ENCODE measurements at places on chromosomes 3 and 15.

- DNase-seq, result no peak
These were observed 357 bp upstream of the MAN2C1 start for GRCh38 chr15:75368689-75369239.

DNA sequence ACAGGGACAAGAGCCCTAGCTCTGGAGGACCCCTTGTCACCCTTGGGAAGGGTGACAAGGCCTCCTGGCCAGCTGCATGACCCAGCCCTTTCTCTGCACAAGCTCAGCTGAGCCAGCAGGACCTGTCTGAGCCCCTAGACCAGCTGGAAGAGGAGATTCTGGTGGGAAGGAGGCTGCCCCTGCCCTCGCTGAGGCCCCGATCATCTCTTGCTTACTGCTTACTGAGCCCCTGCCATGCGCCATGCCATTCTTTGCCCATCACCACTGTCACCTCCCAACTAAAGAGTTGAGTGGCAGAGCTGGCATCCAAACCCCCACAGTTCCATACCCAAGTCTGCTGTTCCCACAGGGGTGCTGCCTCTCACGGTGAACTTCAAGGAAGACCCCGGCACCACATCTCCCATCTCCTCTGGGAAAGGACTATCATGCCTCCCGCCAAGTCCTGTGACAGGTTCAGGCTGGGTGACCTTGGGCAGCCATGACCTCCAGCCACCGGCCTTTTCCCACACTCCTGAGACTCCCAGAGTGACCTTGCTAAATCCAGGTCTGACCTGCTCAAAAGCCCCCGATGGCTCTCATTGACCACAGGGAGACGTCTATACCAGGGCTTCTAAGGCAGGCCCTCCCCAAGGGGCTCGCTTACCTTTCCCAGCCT is 34.0 kb downstream of the ACSBG1 start:
- no peak for DNase-seq

DNA sequence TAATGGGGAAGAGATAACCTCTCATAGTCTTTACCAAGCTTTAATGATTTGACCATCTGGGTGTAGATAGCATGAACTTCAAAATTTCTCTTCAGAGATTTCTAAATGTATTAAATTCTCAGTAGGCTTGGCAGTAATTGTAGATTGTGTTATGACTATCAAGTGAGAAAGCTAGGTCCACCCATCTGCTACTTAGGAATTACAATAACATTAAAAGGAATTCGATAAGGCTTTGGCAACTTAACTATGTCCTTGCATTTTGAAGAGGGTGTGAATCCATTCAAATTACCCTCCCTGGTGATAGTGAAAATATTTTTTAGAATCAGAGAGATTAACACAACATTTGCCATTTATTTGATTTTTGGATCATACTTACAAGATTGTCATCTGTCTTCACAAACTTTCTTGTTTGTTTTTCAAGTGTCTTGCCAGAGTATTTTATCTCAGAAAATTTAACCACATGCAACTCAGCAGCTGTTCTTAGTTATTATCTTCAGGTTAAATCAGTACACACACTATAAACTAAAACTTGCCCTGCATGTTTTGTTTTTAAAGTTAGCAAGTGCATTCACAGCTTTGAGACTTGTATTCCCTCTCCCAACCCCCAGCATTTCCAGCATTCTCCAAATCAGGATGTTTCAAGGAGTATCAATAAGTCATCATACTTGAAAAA is 69.6 kb upstream of the COL8A1 start:
- no peak for DNase-seq

GRCh38 chr15:41544650-41545015 is 576 bp upstream of the RPAP1 start:
- no peak for DNase-seq

- DNase-seq, result no peak
These were observed 35.6 kb upstream of the SPTSSB start for GRCh38 chr3:161406594-161407555.

- no peak for DNase-seq
These were observed 14.1 kb downstream of the SYNM start for GRCh38 chr15:99118801-99119546.

DNA sequence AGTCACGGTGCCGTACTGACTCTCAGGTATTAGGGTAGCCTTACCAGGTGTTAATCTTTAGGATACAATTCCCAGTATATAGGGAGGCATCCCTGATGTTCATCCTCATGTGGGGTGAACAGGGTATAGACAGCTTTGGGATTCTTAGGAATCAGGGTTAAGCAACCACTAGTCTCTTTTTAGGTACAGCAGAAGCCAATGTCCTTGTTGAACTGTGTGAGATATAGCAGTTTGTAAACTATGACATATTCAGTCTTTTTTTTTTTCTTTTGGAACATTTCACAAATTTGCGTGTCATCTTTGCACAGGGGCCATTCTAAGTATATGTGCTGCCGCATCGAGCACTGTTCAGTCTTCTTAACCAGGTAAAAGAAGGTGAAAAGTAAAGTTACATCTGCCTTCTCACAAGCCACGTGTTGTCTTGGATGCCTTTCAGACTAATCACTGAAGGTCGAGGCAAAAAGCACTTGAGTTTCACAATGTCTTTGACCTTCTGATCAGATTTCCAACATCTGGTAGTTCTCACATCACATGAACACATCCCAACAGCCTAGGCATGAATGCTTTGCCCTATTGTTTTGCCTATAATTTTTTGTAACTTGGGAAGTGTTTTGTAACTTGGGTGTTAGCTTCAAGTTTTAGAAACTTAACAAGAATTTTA is 17.2 kb downstream of the TSEN2 start:
- no peak for DNase-seq

DNA sequence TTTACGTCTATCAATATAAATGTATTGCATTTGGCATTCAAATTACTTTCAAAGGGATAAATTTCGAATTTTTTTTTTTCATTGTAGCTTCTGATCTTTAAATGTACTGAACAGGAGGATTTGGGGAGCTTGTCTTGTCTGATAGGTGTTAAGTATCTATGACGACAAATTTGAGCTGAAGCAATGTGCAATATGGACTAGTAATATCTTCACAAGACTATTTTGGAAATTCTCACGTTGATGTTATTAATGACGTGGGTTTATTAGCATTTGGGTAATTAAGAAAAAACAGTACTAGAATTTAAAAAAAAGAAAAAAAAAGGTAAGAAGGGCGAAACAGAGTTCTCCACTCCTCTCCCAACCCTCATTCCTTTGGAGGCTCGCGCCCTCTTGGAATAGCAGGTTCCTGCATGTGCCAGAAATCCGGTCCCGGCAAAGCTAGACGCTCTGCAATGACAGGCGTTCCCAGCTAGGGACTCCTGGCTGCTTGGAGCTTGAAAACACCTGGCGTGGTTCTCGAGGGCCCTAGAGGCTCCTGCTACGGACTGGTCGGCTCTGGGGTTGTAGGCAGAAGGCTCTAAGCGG is 648 bp upstream of the P2RY1 start:
- no peak for DNase-seq

- peak; percentile 31 for DNase-seq
These were observed 2.2 kb upstream of the CCR5 start for GRCh38 chr3:46368569-46368968.

DNA sequence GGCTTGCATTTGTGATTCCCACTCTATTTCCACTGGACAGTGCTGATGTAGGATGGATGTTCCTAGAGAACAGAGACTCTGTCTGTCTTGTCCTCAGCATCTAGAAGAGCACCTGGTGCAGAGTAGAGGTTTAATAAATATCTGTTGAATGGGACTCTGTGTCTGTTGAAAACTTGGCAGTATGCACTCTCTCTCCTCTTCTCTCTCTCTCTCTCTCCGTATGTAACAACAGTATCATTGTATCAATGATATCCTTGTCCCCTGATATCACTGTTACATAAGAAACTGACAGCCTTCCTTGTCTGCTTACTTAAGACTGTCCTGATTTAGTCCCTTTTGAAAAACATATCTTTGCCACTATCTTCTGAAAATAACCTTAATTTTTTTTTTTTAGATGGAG is 24.3 kb upstream of the MGLL start:
- no peak for DNase-seq

DNA sequence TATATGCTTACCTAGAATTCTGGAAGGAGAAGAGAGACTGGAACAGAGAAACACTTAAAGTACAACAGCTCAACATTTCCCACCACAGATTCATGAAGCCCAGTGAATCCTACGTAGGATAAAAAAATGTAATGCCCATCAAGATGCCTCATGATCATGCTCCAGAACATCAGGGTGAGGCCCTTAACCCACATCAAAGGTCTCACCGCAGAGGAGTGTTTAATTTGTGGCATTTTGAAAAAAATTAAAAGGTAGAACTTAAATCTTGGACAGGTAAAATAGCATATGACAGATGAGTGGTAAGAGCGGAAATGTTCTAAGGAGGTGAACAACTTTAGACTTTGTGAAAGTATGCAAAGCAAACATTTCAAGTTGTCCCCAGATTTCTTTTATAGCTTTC is 9.7 kb upstream of the SLC6A20 start:
- no peak for DNase-seq

DNA sequence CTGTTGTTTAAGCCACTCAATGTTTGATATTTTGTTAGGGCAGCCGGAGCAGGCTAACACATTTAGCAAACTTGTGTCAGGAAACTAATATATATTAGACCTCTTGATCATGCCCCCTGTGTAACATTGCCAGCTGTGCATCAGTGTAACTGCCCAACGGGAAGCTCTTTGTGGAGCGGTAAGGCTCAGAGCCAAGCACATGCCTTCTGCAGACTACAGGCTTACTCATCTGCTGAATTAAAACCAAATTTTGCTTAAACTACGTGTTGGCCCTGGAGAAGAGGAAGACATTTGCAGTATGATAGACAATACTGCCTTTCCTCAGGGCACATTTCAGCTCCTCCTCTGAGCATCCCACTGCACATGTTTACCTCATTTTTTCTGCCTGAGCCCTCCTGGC is 50.5 kb upstream of the KCNMB2 start:
- DNase-seq, result no peak

- DNase-seq, result no peak
These were observed 48.5 kb downstream of the CHCHD6 start for GRCh38 chr3:126752303-126753190.

DNA sequence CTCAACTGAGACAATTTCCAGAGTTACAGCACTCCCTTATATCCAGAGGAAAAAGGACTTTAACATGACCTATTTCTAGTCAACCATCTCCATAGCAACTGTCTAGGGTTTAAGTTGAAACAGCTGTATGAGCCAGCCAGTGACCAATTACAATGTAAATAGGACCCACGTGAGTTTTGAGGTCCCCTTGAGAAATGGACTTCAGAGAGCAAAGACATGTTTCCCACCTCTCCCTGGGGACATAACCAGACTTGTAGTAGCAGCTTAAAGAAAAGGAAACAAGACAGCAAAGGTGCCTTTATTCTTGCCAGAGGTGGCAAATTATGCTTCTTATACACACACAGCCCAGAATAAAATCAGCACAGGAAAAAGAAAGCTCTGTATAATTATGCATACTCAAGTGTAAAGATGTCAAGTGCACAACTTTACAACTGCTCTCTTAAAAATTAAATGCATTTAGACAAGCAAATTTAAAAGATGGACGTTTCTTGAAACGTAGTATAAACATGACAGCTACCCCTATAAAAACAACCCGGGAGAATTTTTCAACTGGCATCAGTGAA is 40.2 kb downstream of the SUMF1 start:
- DNase-seq, result no peak

DNA sequence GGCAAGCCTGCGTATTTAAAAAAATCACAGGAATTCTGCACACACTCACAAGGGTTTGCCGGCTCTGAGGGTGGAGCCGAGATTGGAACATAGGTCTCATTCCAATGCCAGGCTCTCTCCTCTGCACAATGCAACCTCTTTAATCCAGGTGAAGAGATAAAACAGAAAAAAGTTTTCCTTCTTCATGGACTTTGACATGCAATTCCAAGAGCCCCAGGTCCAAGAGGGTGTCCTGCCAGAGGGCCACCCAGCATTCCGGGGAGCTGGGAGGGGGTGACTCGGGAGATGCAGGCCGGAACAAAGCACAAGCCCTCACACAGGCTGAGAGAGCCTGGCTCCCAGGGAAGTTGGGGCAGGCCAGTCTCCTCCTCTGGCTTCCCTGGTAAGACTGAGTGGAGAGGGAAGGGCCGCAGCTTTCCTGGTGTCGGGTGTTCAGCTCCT is 6.7 kb upstream of the SLC12A8 start:
- no peak for DNase-seq

DNA sequence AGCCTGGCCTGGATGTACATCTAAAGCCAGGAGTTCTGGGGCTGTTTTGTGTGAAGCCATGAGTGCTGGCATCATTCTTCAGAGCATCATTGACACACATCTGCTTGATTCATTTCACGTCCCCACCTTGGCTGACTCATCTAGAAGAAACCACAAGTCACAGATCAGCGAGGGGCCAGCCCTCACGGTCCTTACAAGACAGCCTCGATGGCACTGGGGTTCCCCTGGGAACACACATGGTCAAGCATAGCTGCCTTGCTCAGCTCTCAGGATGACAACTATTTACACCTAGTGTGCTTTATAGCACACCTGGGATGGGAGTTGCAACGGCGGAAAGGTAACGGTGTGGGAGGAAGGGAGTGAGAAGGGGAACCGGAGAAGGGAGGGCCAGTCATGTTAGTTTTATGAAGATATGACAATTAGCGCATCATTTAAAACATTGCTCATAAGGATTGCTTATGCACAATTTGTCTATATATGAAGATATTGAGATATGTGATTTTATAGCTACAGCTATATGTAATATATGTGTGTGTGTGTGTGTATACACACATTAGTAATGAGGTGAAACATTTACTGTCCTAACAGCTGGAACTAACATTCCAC is 227.1 kb downstream of the RPLP1 start:
- DNase-seq, result no peak

GRCh38 chr3:52049503-52049902 is 6.9 kb downstream of the DUSP7 start:
- no peak for DNase-seq

GRCh38 chr3:188401244-188401993 is 247.5 kb downstream of the LPP start:
- DNase-seq, result no peak

DNA sequence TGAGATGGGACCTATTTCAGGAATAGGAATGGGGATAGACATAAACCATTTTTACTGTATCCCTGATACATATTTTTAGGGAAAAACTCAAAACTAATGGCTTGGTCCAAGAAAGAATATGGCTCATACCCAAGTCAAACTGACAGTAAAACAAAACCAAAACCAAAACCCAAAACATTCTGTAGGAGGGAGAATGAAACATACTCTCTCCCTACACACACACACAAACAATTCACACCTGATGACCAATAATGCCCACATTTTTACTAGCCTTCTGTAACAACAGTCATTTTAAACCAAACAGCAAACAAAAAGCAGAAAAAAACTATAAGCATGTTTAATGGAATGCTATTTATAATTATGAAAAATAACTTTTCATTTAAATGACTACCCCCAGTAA is 74.9 kb downstream of the NBEAL2 start:
- no peak for DNase-seq
